ENCODE measurements at places on chromosomes 5 and 9. TPM values are rescaled to one million over a fixed set of nuclear protein-coding genes. Genes with fewer than 3 reads are reported as not detected.

GRCh38 chr9:114385397-114386181, 2.2 kb downstream of the AKNA start:
- peak; percentile 94 for DNase-seq

- DNase-seq = no peak
These were observed 58.6 kb upstream of the LMNB1 start for GRCh38 chr5:126718236-126718868.

- DNase-seq = peak; percentile 82
These were observed 42.1 kb downstream of the OTULIN start for GRCh38 chr5:14706615-14707021.

DNA sequence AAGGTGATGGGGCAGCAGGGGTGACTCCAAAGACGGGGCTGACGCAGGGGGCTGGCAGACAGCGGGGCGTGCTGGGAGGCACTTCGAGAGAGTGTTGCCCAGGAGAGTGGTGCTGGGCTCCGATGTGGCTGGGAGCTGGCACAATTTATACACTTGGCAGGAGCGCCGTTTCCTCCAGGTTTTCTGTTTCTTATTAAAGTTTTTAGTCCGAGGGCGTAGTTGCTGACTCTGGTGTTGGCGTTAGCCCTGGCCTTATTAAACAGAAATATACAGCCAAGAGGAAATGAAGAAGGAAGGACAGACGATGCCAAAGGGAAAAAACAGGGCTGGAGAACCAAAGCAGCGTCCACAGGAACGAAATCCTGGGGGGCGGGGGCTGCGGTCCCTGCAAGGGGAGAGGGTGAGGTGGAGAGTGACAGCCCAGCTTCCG, 139.6 kb upstream of the PHYKPL start:
- DNase-seq = no peak

DNA sequence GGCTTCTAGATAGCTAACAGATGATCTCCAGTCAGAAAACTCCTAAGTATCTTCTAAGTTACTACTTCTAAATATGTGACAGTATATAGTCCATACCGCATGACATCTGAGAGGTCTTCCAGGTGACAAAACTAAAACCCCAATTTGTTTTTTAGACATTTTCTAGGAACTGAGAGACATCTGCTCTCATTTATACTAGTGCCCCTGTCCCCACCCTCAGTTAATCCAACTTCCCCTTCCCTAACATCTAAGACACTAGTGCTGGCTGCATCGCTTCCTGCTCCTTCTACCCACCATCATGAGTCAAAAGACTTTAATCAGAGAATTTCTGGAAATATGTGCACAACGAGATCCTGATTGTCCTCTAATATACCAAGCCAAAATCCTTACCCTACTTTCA, 37.9 kb downstream of the FBXW11 start:
- DNase-seq = no peak

- no peak for DNase-seq
These were observed 6.5 kb upstream of the FBXL7 start for GRCh38 chr5:15493501-15493900.

DNA sequence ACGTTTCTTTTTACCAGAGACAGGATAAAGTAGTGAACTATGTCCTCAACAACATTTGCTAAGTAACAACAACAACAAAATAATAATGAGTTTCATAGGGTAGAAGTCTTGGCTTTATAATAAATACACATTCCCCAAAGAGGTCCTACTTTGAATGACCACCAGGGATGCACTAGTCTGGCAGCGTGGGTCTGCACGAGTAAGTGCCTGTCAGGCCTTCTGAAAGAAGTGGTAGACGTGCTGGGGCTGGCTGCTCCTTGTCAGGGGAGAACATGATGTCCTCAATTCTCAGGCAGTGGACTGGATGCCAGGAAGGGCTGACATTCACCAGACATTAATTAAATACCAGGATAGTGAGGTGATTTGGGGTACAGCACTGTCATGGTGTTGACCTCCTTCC, 331.1 kb downstream of the TMEM38B start:
- DNase-seq = no peak

DNA sequence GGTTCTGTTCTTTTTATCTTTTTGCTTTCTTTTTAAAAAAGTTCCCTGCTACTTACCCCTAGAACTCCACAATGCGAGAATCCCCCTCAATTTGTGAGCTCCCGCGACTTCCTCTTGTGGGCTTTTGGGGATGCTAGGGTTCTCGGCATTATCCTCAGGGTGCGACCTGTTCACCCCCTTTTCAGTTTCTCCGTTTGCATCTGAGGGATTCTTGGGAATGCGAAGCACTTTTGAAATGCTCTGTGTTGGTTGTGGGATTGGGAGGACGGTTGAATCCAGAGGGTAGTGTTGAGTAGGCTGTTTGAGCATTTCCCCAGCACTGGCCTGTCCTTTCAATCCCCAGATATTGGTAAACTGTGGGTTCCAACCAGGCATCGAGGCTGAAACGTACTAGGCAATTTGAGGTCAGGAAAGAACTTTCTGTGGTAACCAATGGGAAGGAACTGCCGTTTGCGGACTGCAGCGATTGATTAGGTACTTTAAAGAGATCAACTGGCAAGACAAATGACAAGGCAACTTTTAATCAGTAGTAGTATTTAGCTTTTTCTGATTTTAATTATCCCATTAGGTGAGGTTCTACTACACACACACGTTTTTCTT, 415 bp downstream of the XRCC4 start:
- peak; percentile 49 for DNase-seq

- DNase-seq = peak; percentile 56
These were observed 509.9 kb downstream of the ZNF608 start for GRCh38 chr5:124236361-124237205.

GRCh38 chr5:109242518-109242917, 167.3 kb downstream of the PJA2 start:
- DNase-seq = no peak

DNA sequence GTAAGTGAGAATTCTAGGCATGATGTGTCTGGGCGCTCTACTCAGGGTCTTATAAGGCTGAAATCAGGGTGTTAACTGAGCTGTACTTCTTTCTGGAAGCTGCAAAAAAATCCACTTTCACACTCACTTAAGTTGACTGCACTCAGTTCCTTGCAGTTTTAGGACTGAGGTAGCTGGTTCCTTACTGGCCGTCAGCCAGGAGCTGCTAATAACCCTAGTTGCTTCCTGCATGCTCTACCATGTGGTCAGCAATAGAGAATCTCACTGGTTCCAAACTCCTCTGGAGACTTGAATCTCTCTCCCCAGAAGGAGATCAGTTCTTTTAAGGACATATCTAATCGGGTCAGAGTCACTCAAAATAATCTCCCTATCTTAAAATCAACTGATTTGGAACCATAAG, 911.2 kb downstream of the EFNA5 start:
- DNase-seq = peak; percentile 1

SLC25A2 gene
- 0.64 TPM for total RNA-seq

ANKRD18B gene
- not detected for total RNA-seq

CSF1R gene
- under 0.01 TPM for total RNA-seq

ZNF474 gene
- total RNA-seq = 0.64 TPM

PPP6C gene
- 27.4 TPM for total RNA-seq

CYLC2 gene
- total RNA-seq = not detected

CBY3 gene
- not detected for total RNA-seq

Measured in fibroblast of villous mesenchyme (primary cell).